ENCODE measurements at places on chromosomes 7 and 10. TPM values are rescaled to one million over a fixed set of nuclear protein-coding genes. Genes with fewer than 3 reads are reported as not detected.

The OPN4 gene
- not detected for total RNA-seq

The PDK4 gene
- 10.3 TPM for total RNA-seq

The HGF gene
- total RNA-seq: not detected

The SAP25 gene
- total RNA-seq: 0.39 TPM

The GIMAP6 gene
- not detected for total RNA-seq

The TMEM225B gene
- total RNA-seq: 1.0 TPM
